ENCODE measurements at places on chromosomes 3 and 15. TPM values are rescaled to one million over a fixed set of nuclear protein-coding genes. Genes with fewer than 3 reads are reported as not detected.

DNA sequence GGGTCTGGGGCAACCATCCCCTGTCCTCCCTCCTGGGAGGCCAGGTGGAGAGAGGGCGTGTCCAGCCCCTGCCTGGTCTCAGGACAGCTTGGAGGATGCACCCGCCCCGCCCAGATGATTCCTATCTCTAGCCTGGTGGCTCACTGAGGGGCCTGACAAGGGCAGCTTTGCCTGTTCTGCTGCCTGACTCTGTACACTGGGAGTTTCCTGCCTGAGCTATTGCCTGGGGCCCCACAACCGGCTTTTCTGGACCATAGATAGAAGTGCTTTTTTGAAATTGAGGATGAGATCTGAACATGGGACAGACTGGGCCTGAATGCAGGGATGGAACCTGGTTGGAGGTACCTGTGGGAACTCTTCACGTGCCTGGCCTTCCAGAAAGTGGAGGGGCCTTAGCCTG, 751 bp upstream of the PLA2G4E start:
- DNase-seq = no peak

- no peak for DNase-seq
Observed at GRCh38 chr3:50698269-50698668, 23.5 kb downstream of the DOCK3 start.

DNA sequence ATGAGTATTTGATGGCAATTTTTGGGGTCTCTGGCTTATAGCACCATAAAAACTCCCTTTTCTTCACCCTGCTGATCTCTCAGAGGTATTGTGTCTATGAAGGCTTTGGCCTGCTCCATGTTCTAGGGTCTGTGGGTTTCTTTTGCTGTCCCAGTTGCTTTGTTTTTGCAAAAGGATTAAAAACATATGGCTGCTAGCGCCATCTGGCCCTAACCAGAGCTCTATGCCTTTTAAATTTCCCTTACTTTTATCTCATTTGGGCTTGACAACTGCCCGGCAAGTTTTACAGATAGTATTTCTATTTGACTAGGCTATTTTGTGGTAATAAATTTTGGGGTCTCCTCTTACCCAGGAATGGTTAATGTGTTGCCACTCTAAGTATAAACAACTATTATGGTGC, 6.4 kb upstream of the GHRL start:
- no peak for DNase-seq

DNA sequence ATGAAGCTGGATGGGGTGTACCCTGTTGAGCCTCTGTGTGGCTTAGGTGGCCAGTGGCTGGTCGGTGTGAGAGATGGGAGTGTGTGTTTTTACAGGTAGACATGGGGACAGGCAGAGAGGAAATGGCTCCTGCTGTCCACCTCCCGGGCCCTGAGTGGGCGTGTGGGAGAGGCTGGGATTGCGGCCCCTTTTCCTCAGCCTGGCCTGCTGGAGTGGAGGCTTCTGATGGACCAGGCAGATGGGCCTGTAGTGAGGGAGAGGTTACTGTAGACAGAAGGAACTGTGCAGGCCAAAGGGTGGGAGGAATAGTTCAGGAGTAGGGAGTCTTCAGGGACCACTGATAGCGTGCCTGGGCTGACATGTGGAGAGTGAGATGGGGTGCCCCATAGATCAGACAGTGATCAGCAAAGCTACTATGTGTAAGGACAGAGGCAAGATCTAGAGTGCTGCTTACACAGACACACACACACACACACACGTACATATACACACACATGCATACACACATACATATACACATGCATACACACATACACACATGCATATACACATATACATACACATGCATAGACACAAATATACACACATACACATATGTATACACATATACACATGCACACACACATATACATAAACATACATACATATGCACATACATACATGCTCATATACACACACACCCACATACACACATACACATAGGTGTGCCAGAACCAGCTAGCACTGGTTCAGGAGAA, 26.4 kb downstream of the ACAA1 start:
- DNase-seq = no peak

DNA sequence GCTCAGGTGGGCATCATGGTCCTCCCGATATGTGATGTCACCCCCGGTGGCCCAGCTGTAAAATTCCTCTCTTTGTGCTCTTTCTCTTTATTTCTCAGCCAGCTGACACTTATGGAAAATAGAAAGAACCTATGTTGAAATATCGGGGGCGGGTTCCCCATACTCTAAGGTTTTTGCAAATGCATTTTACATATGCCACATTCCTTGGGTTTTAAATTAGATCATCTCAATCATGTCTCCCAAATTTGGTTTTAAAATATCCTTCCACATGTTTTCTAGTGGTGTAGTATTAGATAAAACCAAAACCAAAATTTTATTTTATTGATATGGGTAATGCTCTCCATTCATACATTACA, 4.4 kb upstream of the TMEM62 start:
- DNase-seq = no peak

GRCh38 chr3:171383206-171384018, 76.8 kb downstream of the TNIK start:
- DNase-seq = no peak

GRCh38 chr3:58202917-58203360, 7.8 kb downstream of the DNASE1L3 start:
- DNase-seq = no peak

DNA sequence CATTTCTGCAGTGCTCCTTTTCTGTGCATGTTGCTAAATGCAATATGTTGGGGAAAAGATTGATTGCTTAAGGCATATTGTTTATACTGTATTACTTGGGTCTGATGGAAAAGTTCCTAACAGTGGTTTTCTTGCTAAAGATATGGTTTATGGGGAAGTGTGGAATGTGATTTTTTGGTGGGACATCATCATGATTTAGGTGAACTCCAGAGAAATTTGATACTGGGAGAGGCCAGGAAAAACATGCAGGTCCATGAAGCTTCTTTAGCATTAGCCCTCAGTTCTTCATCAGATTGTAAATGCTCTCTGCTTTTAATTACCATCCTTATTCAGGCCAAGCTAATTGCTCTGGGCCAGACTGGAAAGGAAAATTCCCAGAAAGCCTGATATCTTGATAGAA, 147.5 kb downstream of the LRTM1 start:
- DNase-seq = no peak

- DNase-seq = no peak
Observed at GRCh38 chr3:71652781-71653413, 69.4 kb upstream of the FOXP1 start.

GRCh38 chr15:98904544-98904943, 103.0 kb downstream of the PGPEP1L start:
- DNase-seq = peak; percentile 23

DNA sequence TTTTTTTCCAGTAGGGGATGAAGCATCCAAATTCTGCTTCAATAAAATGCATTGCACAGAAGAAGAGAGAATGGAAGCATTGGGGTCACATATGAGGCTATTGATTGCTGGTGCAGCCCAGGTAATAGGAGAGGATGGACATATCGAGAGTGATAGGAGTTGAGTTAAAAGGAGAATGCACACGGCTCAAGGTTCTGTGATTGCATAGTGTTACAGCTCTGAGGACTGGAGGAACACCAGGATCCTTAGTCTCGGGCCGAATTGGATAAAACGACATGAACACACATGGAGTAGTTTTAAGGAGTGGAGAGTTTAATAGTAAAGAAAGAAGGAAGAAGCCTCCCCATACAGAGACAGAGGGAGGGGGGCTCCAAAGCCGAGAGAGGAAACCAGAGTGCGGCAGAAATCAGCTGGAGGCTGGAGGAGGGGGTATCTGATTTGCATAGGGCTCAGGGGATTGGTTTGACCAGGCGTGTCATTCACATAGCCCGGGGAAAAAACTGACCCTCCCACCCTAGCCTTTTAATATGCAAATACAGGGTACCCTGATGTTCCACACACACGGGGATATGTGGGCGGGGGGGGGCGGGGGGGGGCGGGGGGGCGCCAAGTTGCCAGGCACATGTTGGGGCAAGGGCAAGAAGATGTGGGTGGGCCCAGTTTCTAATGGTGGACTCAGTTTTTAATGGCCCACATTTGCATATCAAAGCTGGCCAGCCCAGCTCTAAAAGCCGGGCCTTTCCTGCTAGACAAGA, 156.9 kb downstream of the AGBL1 start:
- DNase-seq = no peak

DNA sequence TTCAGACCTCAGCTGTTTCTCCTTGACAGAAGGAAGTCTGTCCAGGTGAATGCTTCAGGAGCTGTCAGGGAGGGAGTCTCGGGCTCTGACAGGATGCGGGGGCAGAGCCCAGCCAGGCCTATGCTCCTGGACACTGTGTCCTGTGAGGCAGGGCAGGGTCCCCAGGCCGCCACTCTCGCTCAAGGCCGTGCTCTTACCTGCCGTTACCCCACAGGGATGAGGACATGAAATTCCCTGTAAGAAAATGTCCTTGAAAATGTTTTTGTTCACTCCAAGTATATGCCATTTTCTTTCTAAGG, 63.9 kb downstream of the BOC start:
- DNase-seq = no peak

- peak; percentile 77 for DNase-seq
Observed at GRCh38 chr3:46558184-46559043, 7.7 kb downstream of the LRRC2 start.

The MKRN2OS gene
- total RNA-seq = not detected

DNA sequence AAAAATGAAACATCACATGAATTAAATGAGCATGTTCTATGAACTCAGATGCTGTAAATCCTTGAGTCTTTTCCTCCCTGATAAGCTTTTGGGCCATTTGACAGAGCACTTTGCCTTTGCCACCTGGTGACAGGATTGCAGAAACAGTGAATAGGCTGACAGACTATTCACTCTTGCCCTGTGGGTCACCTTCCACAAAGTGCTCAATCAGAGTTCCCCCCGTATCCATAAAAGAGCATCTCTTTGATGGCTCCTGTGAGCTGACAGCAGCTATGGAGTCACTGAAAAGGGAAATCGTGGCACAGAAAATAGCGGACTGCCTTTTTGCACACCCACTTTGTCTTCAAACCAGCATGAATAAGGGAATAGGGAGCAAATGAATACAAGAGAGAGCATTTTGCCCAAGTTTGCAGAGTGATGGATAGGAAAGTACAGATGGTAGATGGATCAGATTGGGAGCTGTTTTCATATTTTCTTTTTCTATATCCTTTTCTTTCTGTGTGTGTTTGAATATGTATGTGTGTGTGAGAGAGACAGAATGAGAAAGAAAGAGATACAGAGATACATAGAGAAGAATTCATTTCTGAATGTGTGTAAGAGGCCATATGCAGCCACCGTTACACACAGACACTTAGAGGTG, 37.8 kb upstream of the GOLM2 start:
- DNase-seq = no peak

The PEX5L gene
- total RNA-seq = 0.35 TPM

- DNase-seq = no peak
Observed at GRCh38 chr3:20729185-20729584, 543.2 kb upstream of the SGO1 start.

The DNAH12 gene
- total RNA-seq = 0.05 TPM

The RAB5A gene
- 64.5 TPM for total RNA-seq

DNA sequence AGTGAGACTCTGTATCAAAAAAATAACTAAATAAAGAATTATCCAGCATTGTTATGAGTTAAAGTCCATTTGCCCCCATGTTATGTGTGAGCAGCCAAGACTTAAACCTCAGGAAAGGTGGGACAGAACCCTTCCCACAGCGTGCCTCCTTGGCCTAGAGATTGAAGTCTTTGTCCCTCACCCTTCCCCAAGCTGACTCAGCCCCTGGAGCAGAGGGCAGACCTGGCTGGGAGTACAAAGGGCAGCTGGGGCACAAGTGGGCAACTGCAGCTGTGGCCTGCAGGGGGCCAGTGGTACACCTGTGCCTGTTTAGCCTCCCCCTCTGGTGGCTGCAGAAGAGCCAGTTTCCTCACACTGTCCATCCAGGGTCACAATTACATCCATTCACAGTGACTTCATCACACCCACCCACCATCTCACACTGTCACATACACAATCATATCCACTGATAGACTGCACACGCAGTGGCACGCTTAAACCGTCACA, 940 bp upstream of the ACY1 start:
- DNase-seq = peak; percentile 45

The BMF gene
- 25.7 TPM for total RNA-seq

The OR5H2 gene
- not detected for total RNA-seq

The UACA gene
- 1.3 TPM for total RNA-seq

The DNAJA4 gene
- total RNA-seq = 27.7 TPM

The FBXW12 gene
- not detected for total RNA-seq

DNA sequence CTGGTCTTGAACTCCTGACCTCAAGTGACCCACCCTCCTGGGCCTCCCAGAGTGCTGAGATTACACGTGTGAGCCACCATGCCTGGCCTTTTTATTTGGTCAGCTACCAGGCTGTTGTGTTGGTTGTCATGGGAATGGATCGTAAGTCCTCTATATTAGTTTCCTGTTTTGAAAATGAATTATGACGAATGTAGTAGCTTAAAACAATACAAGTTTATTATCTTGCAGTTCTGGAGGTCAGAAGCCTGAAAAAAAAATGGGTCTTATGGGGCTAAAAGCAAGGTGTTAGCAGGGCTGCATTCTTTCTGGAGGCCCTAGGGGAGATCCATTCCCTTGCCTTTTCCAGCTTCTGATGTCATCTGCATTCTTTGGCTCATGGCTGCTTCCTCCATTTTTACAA, 25.1 kb upstream of the HERC1 start:
- no peak for DNase-seq

DNA sequence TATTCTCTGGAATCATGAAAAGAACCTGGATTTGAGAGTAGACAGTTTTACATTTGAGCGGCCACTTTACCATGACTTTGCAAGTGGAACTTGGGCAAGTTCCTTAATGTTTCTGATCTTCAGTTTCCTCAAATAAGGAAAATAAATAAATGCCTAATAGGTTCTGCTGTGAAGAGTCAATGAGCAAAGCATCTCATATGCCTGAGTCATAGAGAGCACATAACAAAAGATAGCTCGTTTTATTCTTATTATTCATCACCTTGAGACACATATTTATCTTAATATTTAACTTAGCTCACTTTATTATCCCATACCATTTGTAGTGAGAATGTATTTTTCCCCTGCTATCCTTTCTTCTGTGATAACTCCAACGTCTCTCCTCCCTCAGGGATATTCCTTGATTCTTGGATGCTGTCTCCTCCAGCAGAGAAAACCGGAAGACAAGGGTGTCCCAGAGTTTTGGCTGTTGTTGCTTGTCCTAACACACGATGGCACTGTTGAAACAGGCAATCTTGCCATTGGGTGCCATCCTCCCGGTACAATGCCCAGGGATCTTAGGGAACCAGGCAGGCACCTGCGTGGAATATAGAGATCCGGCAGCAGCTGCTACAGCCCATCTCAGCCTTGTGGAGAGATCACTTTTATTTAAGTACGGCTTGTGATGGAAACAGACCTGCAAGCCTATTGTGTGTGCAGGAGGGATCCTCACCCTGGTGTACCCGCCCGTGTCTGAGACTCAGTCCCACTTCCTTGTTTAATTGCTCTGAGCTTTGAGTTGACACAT, 33.3 kb upstream of the VPS33B start:
- DNase-seq = peak; percentile 38

The TMIE gene
- 0.63 TPM for total RNA-seq

The DPPA2 gene
- total RNA-seq = not detected

The ZNF619 gene
- total RNA-seq = 10.6 TPM

DNA sequence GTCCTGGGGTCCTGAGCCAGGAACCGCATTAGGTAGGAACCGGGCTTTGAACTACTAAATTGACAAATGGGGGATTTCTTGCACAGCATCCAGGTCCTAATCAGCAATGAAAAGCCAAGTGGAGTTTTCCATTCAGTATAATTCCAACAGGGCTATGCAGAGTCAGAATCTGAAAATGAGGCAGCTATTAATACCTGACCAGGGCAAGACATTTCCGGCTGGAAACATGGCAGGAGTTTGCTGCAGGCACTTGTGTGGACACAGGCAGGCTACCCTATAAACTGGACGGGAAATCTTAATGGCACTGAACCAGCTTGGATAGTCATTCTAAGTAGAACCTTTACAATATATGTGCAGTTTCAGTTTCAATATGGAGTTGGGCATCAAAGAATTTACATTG, 553.1 kb downstream of the FGF12 start:
- DNase-seq = no peak

All from activated CD4-positive, alpha-beta memory T cell treated with anti-CD3 and anti-CD28 coated beads, Interleukin-2, amount 10 ng/mL, durations not matched to agents 7 days and 5 days (primary cell).